ENCODE measurements at places on chromosomes 2 and 18.

- DNase-seq: no peak
These were observed 54.8 kb upstream of the STK17B start for GRCh38 chr2:196226058-196226706.

- DNase-seq: peak; percentile 54
These were observed 59.8 kb upstream of the SLC38A11 start for GRCh38 chr2:165015052-165015642.

DNA sequence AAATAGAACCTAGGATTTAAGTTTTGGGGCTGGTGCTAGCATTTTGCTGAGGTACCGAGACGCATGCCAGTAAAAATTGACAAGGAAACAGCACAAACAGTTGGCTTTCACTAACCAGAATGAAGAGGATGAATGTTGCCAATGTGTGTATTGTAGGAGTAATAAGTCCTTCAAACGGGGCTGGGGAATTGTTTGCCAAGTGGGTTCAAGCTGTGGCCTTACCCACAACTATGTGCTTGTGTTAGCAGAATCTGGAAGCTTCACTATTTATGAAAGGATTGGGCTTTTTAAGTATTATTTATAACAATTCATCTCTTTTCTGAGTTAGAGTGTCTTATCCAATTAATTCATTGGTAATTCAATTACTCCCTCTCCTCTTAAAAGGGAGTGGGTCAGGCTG, 15.0 kb upstream of the KIF5C start:
- no peak for DNase-seq

GRCh38 chr2:173948198-173948597, 17.0 kb downstream of the SP3 start:
- DNase-seq: no peak

DNA sequence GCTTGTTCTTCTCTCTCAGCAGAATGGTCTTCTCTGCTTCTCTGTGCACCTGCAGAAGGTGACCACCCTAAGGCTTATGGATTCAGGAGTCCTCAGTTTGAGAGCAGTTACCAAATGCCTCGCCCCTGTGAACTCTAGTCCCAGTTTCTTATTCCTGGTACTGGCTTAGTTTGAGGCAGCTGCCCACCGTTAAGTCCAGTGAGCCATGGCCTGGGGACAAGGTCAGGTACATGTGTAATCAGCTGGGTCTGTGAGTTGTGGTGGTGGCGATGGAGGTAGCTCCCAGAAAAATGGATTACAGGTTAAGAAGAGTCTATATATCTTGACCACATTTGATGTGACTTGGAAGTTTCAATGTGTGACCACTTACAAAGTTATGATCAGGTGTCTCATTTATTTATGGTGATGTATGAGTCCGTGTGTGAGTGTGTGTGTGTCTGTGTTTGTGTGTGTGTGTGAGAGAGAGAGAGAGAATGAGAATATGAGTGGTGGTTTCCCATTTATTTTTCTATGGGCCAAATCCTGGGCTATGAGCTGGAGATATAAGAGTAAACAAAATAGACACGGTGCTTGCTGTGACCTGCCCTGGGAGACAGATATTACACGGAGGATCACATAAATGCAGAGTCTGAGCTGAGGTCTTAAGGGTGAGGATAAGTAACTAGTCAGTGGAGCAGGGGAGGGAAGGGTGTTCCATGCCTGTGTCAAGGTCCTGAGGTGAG, 13.0 kb upstream of the IL1RN start:
- no peak for DNase-seq

DNA sequence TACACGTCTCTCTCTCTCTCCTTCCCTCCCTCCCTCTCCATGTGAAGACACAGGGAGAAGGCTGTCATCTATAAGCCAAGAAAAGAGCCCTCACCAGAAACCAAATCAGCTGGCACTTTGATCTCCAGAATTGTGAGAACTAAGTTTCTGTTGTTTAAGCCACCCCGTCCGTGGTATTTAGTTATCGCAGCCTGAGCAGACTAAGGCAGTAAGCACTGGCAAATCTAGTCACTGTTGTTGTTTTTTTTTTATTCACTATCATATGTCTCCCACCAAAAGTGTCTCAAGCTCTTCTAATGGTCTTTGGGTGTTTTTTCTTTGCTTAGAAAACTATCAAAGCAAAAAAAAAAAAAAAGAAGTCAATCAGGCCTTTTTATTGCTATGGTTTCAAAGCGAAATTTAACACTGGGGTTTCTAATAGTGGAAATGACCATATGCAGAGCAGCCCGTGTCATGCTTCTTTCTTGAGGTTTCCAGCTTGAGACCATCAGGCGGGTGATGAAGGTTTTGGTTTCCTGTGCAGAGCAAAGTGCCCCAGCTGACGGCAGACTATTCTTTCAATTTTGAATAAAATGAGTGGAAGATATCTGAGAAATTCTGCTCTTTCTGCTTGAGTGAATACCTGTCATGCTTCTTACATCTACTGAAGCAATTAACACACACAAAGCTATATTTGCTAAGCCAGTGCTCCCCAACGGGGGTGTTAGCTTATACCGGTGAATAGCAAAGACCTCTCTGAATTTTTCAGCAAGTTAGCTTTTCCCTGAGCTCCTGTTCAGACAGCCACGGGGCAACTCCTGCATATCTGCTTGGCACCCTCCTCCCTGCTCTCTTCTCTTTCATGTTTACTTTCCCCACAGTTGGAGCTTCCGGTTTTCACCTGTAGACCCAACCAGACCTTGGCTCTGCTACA, 394.1 kb upstream of the ATP5MC3 start:
- no peak for DNase-seq

DNA sequence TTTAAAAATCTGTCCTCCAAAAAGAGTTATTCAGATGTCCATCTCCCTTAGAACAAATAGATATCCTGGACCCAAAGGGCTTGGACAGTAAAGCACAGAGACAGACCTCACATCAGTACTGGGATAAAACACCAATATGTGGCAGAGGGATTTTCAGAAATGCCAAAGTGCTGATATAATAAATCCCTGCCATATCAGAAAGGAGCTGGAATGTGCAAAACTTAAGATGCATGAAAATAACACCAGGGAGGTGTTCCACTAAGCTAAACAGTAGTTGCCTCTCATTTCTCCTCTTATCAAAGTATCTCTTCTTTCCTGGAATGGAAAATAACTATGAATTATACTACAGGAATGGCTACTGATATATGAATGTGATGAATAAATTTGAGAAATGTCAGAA, 13.2 kb downstream of the USP40 start:
- no peak for DNase-seq

DNA sequence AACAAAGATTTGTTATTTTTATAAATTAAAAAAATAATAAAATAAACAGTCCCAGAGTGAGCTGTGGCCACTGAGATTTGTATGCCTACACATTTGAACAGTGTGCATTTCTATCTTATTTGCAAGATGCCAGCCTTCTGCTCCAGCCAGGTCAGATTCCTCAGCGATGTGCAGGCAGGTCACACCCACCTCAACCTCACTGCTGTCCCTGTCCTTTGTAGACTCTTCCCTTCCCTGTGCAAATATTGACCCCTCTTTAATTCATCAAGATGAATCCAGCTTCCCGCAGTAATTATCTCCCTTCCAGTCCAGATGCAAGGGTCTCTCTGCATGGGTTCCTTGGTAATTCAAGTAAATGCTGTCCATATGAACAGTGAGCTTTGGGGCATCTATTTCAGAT, 256.2 kb downstream of the PIEZO2 start:
- DNase-seq: no peak

GRCh38 chr2:227097495-227098161, 66.4 kb downstream of the COL4A4 start:
- DNase-seq: no peak

DNA sequence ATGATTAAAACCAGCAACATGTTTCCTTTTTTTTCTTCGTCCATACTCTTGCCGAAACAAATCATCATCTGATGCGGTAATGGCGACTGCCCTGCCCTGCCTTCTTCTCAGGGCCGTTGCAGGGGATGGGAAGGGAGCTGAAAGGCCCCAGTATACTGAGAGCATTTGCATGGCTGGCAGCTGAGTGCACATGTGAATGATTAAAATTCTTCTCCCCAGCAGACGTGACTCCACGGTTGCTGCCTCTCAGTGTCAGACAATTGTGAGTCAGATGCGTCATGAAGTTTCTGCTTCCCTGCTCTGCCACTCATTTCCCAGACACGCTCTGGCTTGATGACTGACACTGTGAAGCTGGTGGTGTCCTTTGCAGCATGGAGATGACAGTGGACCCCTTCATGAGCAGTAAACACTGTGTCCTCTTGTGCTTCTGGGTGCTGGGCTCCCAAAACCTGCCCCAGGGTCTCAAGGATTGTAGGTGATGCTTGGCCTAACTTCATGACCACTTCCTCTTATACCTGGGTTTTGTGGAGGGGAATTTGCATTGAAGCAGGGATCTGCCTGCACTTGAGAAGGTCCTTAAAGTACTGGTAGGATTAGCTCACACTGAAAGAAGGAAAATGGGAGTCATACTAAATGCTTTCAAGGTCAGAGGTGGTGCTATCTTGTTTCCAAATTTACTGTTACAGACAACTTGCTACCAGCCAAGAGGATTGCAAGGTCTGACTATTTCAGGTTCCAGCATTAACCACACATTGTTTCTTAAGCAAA, 222.5 kb upstream of the COPS8 start:
- no peak for DNase-seq

- no peak for DNase-seq
These were observed 65.4 kb downstream of the TRPM8 start for GRCh38 chr2:233982421-233983121.

Data from activated CD4-positive, alpha-beta T cell treated with anti-CD3 and anti-CD28 coated beads for 24 hours (primary cell).